ENCODE measurements at places on chromosomes 6 and 20.

- no peak for DNase-seq
Measured at GRCh38 chr20:63789836-63790571, 41.1 kb downstream of the ZBTB46 start.

DNA sequence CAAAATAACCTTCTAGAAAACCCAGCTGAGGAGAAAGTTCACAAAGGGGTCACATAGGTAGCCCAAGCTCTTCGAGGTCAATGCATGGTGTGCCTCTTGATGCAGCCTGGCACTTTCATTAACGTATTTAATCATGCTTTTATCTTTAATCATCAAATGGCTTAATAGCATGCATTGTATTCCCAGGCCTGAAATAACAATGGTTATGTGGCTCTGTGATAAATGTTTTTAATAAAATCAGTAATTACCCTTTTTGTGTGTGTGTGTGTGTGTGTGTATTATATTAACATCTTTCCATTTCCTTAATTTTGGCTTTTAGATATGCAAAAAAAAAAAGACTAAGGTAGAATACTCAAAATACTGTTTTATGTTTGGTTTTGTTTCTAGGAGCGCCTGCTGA lies 681.8 kb downstream of the PTPRT start:
- DNase-seq = no peak

GRCh38 chr20:54843865-54844264 lies 368.5 kb downstream of the DOK5 start:
- DNase-seq = no peak

DNA sequence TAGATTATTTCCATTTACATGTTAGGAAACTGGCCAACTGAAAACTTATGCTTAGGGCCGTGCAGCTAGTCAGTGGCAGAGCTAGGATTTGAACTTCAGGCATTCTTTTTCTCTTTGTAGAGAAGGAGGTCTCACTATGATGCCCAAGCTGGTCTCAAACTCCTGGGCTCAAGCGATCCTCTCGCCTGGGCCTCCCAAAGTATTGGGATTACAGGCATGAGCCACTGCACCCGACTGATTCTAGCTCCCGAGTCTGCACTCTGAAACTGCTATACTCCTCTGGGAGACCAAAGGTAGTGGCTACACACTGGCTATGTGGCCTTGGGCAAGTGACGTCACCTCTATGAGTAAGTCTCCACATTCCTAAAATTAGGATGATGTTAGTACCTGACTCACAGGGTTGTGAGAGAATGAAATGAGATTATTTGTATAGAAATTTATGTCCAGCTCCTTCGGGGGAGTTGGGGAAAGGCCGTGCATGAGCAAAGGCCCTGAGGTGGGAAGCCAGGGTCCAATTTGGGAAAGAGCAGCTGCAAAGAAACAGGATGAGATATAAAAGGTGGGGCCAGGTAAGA lies 6.4 kb downstream of the PLTP start:
- no peak for DNase-seq

DNA sequence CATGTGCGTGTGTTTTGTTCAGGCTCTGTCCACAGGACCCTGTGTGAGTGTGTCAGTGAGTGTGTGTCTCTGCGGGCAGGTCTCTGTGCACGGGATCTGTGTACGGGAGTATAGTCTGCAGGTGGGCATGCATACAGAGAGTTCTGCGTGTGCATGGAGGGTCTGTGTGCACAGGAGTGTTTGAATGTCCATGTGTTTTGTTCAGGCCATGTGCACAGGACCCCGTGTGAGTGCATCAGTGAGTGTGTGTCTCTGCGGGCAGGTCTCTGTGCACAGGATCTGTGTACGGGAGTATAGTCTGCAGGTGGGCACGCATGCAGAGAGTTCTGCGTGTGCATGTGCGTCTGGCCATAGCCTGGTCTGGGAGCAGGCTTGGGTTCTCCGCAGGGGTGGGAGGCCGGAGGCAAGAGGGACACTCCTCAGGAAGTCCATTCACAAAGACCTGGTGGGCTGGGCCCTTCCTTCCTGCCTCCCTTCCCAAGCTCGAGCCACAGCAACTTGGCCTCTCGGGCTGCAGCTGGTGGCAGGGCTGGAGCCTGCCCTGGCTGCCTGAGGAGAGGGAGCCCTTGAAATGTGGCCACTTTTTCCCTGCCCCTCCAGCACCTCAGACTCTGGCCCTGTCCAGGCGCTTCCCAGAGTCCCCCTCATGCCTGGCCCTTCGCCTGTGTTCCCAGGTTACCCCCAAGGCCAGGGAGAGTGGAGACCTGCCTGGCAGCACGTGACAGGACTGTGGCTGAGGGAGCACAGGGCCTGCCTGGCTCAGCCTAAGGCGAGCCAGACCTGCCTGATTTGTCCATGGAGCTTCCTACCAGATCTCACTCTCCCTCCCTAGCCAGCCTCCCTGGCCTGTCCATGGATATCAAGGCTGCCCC lies 6.8 kb downstream of the HSPA12B start:
- no peak for DNase-seq

GRCh38 chr6:112910256-112910655 lies 563.1 kb downstream of the RFPL4B start:
- no peak for DNase-seq

DNA sequence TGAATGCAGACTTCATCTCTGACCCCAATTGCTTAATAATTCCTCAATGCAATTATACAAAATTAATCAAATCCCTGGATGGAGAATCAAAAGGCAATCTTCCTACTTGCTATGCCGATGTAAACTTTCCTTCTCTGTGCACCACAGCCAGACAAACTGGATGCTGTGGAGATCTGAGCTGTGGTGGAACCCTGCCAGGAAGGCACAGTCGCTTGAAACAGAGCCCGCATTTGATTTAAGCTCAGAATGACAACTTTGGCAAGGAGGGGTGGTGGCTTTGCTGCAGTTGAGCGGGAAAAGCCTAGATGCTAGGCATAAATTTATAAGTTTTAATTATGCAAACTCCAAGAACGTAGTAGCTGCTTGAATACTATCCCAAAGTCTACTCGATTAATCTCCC lies 190.8 kb downstream of the MTFR2 start:
- no peak for DNase-seq

GRCh38 chr6:4778086-4778485 lies 1.9 kb downstream of the CDYL start:
- DNase-seq = no peak

- no peak for DNase-seq
Measured at GRCh38 chr20:57408131-57408530, 16.9 kb downstream of the RBM38 start.

DNA sequence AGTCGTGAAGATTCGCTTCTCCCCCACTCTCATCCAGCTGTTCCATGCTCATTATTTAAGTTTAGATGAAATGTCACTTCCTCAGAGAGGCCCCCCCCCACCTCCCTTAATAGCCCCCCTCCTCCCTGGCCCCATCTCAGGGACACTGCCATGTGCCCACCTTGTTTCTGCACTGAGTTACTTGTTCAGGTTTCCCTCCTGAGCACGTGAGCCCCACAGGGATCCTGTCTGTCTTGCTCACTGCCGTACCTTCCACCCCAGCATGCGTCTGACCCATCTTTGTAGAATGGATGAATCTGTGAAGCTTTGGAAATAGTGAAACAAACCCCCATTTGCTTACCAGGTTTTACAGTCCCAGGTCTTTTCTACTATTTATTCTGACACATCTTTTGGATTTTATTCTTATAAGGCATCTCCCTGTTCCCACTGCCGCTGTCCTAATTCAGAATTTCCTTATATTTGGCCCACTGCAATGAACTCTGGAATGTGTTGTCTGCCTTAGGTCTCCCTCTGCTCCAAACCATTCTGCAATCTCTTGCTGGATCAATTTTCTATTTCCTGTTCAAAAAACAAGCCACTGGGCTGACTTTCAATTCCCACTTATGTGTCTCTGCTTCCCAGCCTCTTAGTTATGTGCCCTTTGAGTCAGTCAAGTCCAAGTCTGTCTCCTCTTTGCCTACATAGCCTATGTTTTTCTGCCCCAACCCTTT lies 136.5 kb upstream of the ECI2 start:
- DNase-seq = no peak

Measured in NCI-H2081 (cell line).